ENCODE measurements at places on chromosomes 2 and 18.

- no peak for DNase-seq
Observed at GRCh38 chr18:73283032-73283431, 415.2 kb upstream of the NETO1 start.

DNA sequence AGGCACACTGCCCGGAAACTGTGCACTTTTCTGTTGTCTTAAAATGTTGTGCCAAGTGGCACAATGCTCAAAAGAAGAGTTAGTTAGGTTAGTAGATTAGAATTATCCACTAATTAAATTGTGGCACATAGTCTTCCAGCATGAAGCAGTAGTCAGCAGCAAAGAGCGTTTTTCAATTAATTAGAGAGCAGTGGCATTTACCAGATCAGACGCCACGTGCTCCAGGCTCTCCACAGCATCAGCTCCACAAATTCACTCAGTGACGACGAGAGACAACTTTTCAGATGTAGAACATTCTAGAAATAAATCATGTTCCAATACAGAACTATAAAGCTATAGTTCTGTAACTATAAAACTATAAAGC, 16.4 kb upstream of the RTTN start:
- DNase-seq = no peak

GRCh38 chr2:152251211-152251610, 75.6 kb upstream of the STAM2 start:
- DNase-seq = no peak

DNA sequence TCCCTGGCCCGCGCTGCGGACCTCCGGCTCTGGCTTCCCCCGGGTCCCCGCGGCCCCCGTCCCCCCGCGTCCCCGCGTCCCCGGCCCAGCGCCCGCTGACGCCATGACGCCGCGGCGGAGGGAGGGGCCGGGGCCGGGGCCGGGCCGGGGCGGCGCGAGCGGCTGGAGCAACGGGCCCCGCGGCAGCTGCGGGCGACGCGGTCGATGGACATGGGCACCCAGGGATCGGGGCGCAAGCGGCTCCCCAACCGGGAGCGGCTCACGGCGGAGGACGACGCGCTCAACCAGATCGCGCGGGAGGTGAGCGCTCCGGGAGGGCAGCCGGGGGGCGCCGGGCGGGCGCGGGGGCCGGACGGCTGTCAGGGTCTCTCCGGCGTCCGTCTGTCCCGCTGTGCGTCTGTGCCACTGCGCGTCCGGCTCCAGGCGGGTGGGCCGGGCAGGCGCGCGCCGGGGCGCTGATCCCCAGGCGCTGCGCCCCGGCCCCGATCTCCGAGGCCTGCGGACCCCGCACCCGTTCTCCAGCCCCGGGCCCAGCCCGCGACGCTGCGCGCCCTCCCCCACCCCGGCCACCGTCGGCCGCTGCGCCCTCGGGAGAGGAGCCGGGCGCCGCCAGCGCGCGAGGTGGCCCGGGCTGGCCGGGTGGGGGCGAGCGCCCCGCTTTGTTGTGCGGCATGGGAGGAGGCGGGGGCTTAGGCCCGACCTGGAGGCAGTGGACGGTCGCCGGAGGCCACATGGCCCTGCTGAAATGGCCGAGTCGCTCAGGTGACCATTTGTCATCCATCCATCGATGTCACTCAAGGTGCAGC, at the start of gene LRRFIP1:
Gene LRRFIP1 (plus strand): TSS at position 147 of the 806 bp plus-strand sequence. CDS start 58 bp downstream, at position 205.
- no peak for DNase-seq

- DNase-seq = no peak
Observed at GRCh38 chr2:104871972-104872865, 18.3 kb downstream of the POU3F3 start.

GRCh38 chr2:138548796-138549195, 47.2 kb downstream of the SPOPL start:
- DNase-seq = no peak

DNA sequence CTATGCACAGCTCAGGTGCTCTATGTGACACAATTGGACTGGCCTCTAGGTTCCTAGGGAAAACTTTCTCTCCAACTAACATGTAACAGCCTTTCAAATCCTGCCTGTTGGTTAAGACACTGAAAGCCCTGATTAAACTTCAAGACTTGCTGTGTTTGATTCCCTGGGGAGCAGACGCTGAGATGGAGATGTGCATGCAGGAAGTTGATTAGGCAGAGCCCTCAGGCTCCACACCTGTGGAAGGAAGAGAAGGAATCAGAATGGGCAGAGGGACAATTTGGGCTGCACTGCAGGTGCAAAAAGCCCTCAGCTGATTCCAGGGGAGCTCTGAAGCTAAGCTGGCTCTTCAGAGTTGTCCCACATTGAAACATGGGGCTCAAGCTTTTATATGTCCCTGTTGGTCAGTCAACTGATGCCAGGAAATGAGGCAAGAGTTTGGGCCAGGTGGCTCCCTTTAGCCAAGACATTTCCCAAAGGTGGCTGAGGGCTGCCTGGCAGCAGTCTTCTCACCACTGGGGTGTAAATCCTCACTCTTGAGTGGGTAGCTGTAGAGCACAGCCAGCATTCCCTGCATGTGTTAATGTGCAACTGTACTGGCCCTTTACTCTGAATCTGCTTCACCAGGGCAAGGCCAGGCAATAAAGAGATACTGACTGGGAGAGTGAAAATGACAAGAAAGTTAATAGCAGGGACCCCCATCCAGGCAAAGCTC, 199.5 kb upstream of the DDX18 start:
- no peak for DNase-seq

- DNase-seq = no peak
Observed at GRCh38 chr2:240124651-240125030, 11.5 kb downstream of the COPS9 start.

- DNase-seq = no peak
Observed at GRCh38 chr2:103265521-103265920, 503.7 kb downstream of the TMEM182 start.

- no peak for DNase-seq
Observed at GRCh38 chr18:2049986-2050385, 521.3 kb downstream of the METTL4 start.

- DNase-seq = no peak
Observed at GRCh38 chr2:44389895-44390294, 28.1 kb downstream of the CAMKMT start.

GRCh38 chr2:28392297-28393113, at the start of gene FOSL2:
Gene FOSL2 (plus strand): TSS chr2:28392858. CDS start chr2:28393721, 863 bp downstream.
- DNase-seq = peak; percentile 99

GRCh38 chr18:75441896-75442295, 14.4 kb upstream of the SMIM21 start:
- no peak for DNase-seq

- no peak for DNase-seq
Observed at GRCh38 chr2:96824079-96824870, 8.2 kb downstream of the CNNM3 start.

GRCh38 chr18:58416014-58416703, 212.7 kb downstream of the ALPK2 start:
- DNase-seq = no peak

All from CD4-positive, alpha-beta memory T cell (primary cell).